ENCODE measurements at places on chromosomes 6 and 20.

DNA sequence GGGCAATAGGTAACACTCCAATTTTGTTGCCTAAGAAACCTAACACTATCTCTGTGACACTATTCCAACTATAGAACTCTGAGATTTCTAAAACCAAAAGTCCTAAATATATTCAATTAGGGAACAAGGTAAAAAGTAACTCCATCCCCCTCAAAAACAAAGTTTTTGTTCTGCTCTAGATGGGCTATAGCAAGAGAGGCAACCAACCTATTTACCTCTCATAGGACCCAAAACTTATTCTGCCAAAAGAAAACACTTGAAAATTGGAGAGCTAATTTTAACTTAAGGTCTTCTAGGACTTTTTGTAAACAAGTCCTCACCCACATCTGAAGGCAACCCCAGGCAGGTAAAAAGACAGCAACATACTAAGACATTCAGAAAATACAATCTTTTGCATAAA, 7.7 kb downstream of the RBM39 start:
- no peak for DNase-seq

GRCh38 chr20:44738813-44739477, 6.7 kb upstream of the KCNK15 start:
- DNase-seq, result peak; percentile 51

GRCh38 chr20:57742507-57743181, 32.8 kb upstream of the PMEPA1 start:
- DNase-seq, result no peak

- DNase-seq, result no peak
Observed at GRCh38 chr6:50847890-50848594, 29.4 kb downstream of the TFAP2B start.

DNA sequence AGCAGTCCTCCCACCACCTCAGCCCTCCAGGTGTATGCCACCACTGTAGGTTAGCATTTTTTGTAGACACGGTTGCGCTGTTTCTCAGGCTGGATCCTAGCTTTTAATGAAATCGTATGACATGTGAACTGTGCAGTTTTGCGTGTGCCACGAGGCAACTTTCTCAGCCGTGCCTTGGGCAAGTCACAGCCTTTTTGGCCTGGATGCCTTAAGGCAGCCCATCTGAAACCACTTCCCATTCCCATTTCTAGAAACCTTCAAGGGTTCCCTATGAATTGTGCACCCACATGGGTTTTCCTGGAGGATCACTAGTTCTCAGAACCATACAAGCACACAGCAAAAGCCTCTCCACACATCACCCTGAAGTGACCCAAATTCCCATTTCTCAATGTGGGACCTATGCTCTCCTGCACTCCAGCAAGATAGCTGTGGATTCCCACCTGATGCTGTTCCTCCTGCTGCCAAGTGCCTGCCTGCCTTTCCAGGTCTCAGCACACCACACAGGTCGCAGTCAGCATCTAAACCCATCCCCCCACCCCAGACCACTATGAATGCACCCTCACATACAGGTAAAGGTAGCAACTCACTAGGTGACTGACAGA, 28.9 kb downstream of the SNX5 start:
- DNase-seq, result no peak

- no peak for DNase-seq
Observed at GRCh38 chr6:148980234-148980633, 233.4 kb downstream of the UST start.

- DNase-seq, result no peak
Observed at GRCh38 chr6:145372671-145373151, 362.6 kb downstream of the EPM2A start.

GRCh38 chr6:38178584-38178886, 359.0 kb downstream of the ZFAND3 start:
- DNase-seq, result no peak

DNA sequence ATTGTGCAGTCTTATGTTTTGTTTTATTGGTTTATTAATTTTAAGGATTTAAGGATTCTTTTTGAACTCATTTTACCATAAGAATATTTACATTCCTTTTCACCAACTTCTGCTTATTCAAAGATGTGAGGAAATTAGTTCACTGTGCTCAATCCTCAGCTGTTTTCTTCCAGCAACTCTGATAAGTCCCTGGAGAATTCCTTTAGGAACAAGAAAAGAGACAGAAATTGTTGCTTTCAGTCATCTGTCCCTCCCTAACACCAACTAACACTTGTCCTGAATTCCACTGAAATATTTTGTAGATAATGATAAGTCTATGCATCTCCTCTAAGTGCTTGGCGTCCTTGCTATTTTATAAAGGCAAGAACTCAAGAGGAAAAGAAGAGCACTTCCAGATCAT, 334.8 kb upstream of the MARCKS start:
- no peak for DNase-seq

- DNase-seq, result no peak
Observed at GRCh38 chr20:36113036-36113435, 41.5 kb upstream of the EPB41L1 start.

- no peak for DNase-seq
Observed at GRCh38 chr6:18204691-18205090, 49.5 kb downstream of the KDM1B start.

GRCh38 chr6:33053230-33053629, 20.2 kb downstream of the HLA-DPA1 start:
- DNase-seq, result no peak

DNA sequence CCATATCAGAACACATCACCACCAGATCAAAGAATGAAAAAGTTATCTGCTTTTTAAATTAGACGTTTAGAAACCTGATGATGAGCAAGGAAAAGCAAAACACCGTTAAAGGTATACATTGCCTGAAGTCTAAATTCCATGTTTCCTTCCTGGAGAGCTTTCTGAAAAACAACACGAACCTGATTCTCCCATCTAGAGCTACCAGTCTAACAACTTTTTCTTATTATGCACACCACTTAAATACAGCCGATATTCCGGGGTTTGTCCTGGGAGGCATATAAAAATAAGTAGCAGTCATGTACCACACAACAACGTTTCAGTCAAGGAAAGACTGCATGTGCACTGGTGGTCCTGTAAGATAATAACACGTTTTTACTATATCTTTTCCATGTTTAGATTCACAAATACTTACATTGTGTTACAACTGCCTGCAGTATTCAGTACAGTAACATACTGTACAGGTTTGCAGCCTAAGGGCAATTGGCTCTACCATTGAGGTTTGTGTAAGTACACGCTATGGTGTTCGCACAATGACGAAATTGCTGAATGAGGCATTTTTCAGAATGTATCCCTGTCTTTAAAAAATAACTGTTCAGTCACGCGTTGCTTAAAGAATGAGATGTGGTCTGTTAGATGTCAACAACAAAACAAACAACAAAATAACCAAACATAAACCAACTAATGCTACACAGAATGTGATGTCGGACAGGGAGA, 19.1 kb upstream of the LYRM2 start:
- DNase-seq, result no peak

DNA sequence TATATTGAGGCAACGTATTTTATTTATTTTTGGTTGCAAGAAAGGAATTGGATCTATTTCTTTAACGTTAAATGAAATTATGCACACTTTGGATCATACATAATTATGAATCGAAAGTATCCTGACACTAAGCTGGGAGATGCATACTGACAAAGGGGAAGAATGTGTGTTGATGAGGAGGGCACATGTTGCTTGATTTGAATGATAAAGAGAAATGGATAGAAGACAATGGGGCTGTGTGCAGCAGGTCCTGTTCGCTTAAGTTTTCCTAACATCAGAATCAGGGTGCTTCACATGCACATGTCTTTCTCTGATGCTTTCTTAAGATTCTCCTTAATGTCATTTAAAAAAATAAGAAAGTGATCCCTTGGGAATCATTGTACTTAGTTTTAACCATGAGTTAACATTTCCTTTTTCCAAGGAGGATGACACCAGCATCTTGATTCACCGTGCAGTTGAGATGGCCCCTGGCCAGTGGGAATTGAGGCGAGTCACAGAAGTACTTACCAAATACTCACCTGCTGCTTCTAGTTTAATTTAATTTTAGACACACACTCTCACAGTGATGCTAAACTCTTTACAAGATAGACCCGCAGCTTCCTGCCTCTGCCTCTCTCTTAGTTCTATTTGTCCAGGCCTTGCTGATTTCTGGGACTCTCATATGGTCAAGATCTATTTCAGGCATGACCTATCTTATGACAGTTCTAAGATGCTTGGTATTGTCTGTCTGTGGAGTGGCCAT, 116.5 kb downstream of the CLIC5 start:
- DNase-seq, result no peak

DNA sequence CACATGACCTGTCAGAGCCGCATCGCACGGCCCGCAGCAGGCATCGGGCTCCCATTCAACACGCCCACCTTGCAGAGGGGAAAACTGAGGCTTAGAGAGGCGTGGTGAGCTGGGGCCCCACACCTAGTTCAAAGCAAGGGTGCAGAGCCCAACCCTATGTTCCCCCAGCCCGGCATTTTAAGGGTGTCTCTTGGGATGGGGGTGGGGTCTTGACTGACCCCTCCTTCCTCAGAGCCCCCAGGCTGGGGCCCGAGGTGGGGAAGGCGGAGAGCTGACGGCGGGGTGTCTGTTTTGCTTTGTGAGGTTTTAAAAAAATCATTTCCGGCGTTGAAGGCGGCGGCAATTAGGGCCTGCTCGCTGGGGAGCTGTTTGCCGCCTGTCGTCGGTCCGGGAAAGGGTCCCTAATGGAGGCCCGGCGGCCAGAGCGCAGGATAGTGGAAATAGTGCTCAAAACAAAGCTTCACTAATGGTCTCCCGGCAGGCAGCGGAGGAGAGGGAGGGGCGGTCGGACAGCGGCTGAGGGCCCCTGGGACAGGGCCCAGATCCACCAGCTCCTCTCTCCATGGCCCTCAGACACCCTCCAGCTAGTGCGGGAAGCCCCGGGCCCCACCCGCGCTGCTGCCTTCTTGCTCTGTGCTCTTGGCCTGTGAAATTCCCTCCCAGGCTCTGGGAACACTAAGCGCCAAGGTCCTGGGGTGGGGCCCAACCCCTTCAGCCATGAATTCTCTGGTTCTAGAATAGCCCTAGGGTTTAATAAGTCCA, 11.9 kb downstream of the VSTM2L start:
- DNase-seq, result peak; percentile 39

DNA sequence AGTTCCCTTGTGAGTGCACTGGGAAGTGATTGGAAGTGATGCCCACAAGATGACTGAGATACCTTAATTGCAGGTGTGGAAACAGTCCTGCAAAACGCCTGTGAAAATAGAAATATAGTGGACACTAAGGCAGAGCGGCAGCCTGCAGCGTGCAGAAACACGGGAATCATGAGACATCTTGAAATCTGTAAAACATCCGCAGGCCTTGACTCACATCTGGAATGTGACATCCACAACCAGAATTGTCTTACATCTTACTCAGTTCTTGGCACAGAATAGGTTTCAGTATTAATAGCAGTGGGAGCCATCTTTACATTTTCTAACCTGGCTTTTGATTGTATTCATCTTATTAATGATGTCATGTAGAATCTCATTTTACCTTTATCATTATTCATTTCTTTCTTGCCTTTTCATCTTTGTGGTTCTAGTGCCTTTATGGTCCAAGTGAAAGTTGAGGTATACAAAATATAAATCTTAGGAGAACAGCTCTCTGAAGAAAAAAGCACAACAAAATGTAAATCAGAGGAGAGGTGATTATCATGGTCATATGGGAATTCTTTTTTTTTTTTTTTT, 44.6 kb downstream of the CDYL start:
- DNase-seq, result no peak

- no peak for DNase-seq
Observed at GRCh38 chr6:111832833-111833418, 40.3 kb downstream of the FYN start.

GRCh38 chr20:12999201-12999600, 9.6 kb upstream of the SPTLC3 start:
- DNase-seq, result no peak

DNA sequence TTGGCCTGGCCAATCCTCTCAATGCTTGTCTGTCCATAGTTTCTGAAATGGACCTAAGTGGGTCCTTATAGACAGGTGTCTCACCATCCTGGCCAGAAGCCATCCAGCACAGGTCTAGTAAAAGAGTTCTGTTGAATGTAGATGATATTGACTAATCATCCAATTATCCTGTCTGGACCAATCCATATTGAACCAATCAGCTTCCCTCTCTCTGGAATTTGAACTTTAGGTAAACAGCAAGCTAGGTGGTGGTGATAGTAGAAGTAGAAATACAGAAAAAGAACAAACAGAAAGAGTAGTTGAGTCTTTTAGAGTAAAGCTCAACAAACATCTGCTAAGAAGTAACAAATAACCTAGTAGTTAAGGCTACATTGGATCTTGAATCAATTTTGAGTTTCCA, 9.5 kb upstream of the PNRC1 start:
- no peak for DNase-seq

- no peak for DNase-seq
Observed at GRCh38 chr6:149905911-149906371, 8.0 kb upstream of the RAET1E start.

GRCh38 chr6:163151212-163151611, 263.3 kb upstream of the QKI start:
- DNase-seq, result no peak

- DNase-seq, result no peak
Observed at GRCh38 chr6:144729502-144729901, 444.4 kb downstream of the UTRN start.

DNA sequence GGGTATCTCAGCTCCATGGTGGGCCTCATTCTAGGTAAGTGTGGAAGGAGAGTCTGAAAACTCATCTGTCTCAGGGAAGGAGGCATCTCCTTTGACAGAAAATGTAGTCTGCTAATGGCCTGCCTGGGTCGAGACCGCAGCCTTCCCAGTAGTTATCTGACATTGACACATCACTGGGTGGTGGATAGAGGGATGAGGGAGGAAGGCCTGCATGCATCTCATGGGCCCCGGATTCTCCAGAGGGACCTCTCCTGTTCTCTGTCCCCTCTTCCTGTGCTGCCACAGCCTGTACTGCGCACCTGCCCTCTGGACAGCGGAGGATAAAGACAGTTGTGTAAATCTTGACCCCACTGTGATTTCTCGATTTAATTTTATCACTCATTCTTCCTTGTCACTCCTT, 4.7 kb downstream of the PCMTD2 start:
- no peak for DNase-seq

GRCh38 chr6:16976385-16977183, 125.3 kb upstream of the STMND1 start:
- DNase-seq, result no peak

DNA sequence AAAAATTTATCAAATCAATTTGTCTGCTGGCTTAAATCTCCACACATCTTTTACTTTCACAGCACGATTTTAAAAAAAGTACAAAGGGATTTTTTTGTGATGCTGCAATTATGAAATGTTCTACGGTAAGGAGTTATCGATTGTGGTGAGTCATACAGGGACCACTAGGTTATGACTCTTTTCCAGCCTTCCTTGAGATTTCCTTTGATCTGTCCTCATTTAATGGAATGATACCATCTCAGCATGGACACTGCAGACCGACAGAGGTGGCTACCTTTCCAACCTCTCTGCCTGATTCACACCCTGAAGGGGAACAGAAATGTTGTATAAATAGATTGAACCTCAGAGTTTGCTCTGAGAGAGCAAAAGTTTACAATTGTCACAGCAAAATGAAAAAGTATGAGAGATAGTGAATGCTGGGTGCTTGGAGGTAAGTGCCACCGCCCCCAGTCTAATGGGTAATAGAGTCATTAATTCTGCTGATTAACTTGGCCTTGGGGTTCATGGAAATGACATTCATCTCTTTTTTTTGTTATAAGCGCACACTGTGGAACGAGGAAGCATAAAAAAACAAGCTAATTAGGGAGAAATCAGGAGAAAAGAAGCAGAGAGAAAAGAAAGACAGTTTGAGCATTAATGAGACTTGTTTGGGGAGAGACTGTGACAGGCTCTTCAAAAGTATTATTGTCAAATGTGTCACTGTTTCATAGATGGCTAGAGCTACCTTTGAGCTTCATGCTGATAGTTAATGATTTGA, 306.0 kb downstream of the RNF144B start:
- DNase-seq, result no peak
